HFFc6 (cell line): ENCODE measurements at places on chromosomes 4 and X. TPM values are rescaled to one million over a fixed set of nuclear protein-coding genes. Genes with fewer than 3 reads are reported as not detected.

- no peak overlapping the region for H3K27ac ChIP-seq
- H3K4me3 ChIP-seq, result no peak overlapping the region
- H3K4me1 ChIP-seq, result no peaks in the 10 kb centered on the region
Measured at GRCh38 chr4:180341926-180342325, 1901.3 kb upstream of the TENM3 start.

The CLIC2 gene
- total RNA-seq, result 0.09 TPM in 1 of 3 replicates, not detected in the others

The PDE5A gene
- total RNA-seq, result 16.5 and 17.0 TPM in 2 replicates

DNA sequence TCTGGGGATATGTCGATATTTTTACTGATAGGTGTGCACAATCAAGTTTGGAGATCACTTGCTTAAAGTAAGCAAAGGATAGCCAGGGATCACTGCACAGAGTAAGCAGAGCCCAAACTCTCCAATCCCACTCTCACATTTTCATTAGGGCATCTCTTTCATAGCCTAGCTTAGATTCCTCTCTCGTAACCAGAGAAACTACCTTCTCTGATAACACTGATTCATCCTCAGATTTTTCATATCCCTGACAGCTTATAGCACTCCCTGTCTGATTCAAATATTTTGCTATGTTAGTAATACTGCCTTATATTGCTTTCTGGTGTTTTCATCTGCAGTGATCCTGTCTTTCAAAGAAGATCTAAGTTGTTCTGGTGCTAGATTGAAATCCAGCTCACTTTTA lies 123.7 kb downstream of the CBLL2 start:
- H3K4me3 ChIP-seq, result no peak overlapping the region
- H3K27me3 ChIP-seq, result no peaks in the 10 kb centered on the region
- peaks cover 20% of the 10 kb centered on the region for H3K36me3 ChIP-seq
- peak; percentile 29 for DNase-seq
- H3K4me1 ChIP-seq, result peaks cover 60% of the 10 kb centered on the region

- H3K27ac ChIP-seq, result no peak overlapping the region
- no peaks in the 10 kb centered on the region for H3K4me1 ChIP-seq
- no peaks in the 10 kb centered on the region; the same call in 1 of the 2 replicates for H3K27me3 ChIP-seq
- H3K4me3 ChIP-seq, result no peak overlapping the region
- no peaks in the 10 kb centered on the region for H3K36me3 ChIP-seq
Measured at GRCh38 chr4:110754716-110755115, 131.8 kb upstream of the PITX2 start.

- H3K4me3 ChIP-seq, result 0 out of 2 replicates have a peak overlapping the region, but pooled peaks have one; percentile 12
- peaks cover 8% of the 10 kb centered on the region for H3K4me1 ChIP-seq
- peaks cover 2% of the 10 kb centered on the region for H3K27me3 ChIP-seq
- H3K27ac ChIP-seq, result peak overlapping the region; percentile 34
- no peak for DNase-seq
Measured at GRCh38 chr4:2266181-2266580, 4.3 kb upstream of the MXD4 start.

The ZFYVE28 gene
- total RNA-seq, result 1.8 and 5.5 TPM in 2 replicates

The SULT1E1 gene
- not detected in 3 replicates for total RNA-seq

DNA sequence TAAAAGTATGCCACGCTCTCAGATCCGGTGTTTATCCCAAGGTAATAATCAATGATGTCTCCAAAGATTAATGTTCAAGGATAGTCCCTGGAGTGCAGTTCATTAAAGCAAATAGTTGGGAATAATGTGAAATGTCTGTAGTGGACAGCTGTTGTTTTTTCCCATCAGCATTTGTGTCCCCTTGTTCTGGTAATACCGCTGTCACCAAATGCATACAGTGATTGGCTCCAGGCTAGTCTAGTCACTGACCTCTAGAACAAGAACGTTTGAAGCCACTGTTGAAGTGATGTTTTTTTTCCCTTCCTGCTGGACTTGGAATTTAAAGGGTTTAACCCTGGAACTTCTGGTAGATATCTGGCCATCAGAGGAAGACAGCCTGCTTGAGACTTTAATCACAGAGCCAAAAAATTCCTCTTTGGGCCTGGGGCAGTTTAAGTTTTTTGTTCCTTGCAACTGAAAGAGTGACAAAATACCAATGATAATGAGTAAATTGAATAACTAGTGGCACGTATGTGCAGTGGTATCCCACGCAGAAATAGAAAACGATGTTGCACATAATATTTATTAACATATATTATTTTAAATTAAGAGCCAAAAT lies 30.6 kb downstream of the HSD17B11 start:
- peaks cover 1% of the 10 kb centered on the region for H3K36me3 ChIP-seq
- no peaks in the 10 kb centered on the region for H3K27me3 ChIP-seq
- H3K4me1 ChIP-seq, result no peaks in the 10 kb centered on the region
- no peak overlapping the region for H3K27ac ChIP-seq
- H3K4me3 ChIP-seq, result no peak overlapping the region
- no peak for DNase-seq

The SOWAHB gene
- 0.11 TPM in 1 of 2 replicates, not detected in the other for total RNA-seq

GRCh38 chr4:109801099-109801789 lies 555 bp downstream of the CFI start:
- H3K4me1 ChIP-seq, result peaks cover 10% of the 10 kb centered on the region
- no peak for DNase-seq
- no peaks in the 10 kb centered on the region for H3K36me3 ChIP-seq
- H3K27ac ChIP-seq, result no peak overlapping the region
- H3K4me3 ChIP-seq, result no peak overlapping the region
- 0 out of 2 replicates have a peak, but pooled peaks cover 4% of the 10 kb centered on the region for H3K27me3 ChIP-seq

The NALF2 gene
- total RNA-seq, result not detected in 3 replicates

The ENPEP gene
- total RNA-seq, result not detected in 3 replicates

GRCh38 chr4:104044369-104044768 lies 324.6 kb upstream of the TACR3 start:
- H3K27me3 ChIP-seq, result no peaks in the 10 kb centered on the region
- no peaks in the 10 kb centered on the region for H3K36me3 ChIP-seq
- H3K4me1 ChIP-seq, result no peaks in the 10 kb centered on the region
- DNase-seq, result no peak
- no peak overlapping the region for H3K4me3 ChIP-seq
- H3K27ac ChIP-seq, result no peak overlapping the region

DNA sequence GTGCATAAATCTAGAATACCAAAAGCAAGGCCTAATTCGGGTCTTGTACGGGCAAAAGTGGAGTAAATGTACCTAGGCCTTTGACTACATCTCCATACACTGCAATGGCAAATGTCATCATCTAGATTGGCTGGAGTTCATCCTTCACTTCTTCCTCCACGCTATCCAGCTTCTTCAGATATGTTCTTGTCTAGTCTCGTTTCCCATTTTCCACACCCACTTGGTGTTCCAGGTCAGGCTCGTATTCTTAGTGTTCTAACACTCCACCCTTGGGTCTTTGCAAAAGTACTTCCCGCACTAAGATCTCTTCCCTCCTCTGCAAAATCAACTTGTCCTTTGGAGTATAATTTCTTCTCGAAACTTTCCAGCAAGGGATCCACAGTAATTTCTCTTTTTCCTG lies 1.4 kb downstream of the COQ2 start:
- peak overlapping the region; percentile 91; the same call in 1 of the 2 replicates for H3K27ac ChIP-seq
- peaks cover 6% of the 10 kb centered on the region; the same call in 1 of the 2 replicates for H3K36me3 ChIP-seq
- H3K4me3 ChIP-seq, result peak overlapping the region; percentile 90
- no peaks in the 10 kb centered on the region; the same call in 1 of the 2 replicates for H3K27me3 ChIP-seq

- H3K4me1 ChIP-seq, result no peaks in the 10 kb centered on the region
- H3K27me3 ChIP-seq, result no peaks in the 10 kb centered on the region; the same call in 1 of the 2 replicates
- no peak overlapping the region for H3K27ac ChIP-seq
- DNase-seq, result no peak
Measured at GRCh38 chr4:178553201-178553600, 1111.0 kb upstream of the AGA start.

The MAGED4 gene
- total RNA-seq, result 35.9 and 54.8 TPM in 2 replicates

The SRPX2 gene
- 21.3 to 28.8 TPM (median 22.6 TPM) in 3 replicates for total RNA-seq

GRCh38 chr4:41174444-41174843 lies 39.9 kb downstream of the APBB2 start:
- H3K4me1 ChIP-seq, result peaks cover 54% of the 10 kb centered on the region
- no peak overlapping the region for H3K27ac ChIP-seq
- DNase-seq, result no peak
- H3K36me3 ChIP-seq, result peaks cover 9% of the 10 kb centered on the region

The GPR34 gene
- total RNA-seq, result not detected in 2 replicates

- H3K27ac ChIP-seq, result peak overlapping the region; percentile 98
- no peaks in the 10 kb centered on the region; the same call in 1 of the 2 replicates for H3K36me3 ChIP-seq
- peaks cover 41% of the 10 kb centered on the region for H3K4me1 ChIP-seq
Measured at GRCh38 chrX:13487731-13488505, 81.5 kb upstream of the EGFL6 start.

DNA sequence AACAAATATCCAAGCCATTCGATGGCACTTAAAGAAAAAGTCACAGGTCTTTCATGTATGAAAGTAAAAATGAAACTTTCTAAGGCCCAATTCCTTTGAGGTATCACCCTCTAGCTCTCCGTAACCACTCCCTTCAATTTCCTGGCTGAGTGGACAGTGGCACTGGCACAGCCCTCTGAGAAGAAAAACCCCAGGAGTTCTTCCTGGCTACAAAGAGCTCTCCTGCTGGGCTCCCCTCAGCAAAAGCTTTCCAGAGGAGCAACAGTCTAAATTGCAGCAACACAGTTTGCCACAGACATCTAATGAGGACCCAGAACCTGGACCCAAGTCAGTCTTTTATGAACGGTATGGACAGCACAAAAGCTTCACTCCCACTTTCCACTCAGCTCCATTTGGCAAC lies 71.8 kb downstream of the FUNDC1 start:
- DNase-seq, result no peak
- no peak overlapping the region for H3K4me3 ChIP-seq
- H3K27ac ChIP-seq, result no peak overlapping the region
- H3K27me3 ChIP-seq, result peaks cover 3% of the 10 kb centered on the region; the same call in 1 of the 2 replicates

The CCDC110 gene
- total RNA-seq, result not detected in 3 replicates

DNA sequence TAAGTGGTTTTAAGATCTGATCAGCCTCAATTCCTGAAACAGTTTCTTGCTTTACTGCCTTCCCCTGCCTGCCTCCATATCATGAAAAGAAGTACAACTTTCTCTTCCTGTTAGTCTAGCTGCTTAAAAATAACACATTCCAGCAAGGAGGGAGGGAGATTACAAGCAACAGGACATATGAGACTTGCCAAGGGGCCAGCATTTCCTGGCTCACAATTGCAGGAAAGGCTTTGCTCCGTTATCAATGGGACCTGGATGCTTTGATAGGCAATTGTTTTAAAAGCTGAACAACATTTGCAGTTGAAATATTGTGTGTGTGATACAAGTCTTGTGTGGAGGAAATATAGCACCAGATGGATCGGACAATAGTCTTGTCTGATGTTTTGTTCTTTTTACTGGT lies 425.0 kb downstream of the FAT4 start:
- no peak for DNase-seq
- peaks cover 45% of the 10 kb centered on the region for H3K4me1 ChIP-seq
- H3K27ac ChIP-seq, result peak overlapping the region; percentile 46
- H3K27me3 ChIP-seq, result no peaks in the 10 kb centered on the region
- peaks cover 10% of the 10 kb centered on the region for H3K36me3 ChIP-seq

DNA sequence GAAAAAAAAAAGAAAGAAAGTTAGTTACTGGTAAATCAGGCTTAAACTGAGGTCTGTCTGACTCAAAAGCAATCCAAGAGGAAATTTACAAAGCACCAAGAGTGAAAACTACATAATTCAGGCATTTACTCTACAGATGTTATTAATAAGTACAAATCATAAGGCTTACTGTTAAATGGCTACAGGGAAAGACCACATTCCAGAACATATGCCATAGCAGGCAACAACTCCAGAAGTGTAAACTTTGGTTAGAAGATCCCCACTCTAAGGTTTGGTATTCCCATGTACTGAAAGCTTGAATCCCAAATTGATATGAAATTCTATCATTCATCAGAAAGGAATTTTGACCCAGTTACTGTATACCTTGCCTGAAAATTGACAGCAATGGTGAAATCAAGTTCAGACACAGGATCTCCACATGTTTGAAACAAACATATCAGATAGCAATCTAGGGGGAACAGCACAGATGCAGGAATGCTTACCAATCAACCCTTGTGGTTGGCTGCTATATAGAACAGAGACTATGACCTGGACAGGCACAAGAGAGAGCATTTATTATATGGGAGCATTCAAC lies 6.6 kb downstream of the USP26 start:
- H3K4me1 ChIP-seq, result no peaks in the 10 kb centered on the region
- no peak overlapping the region for H3K4me3 ChIP-seq
- H3K27ac ChIP-seq, result no peak overlapping the region
- H3K36me3 ChIP-seq, result no peaks in the 10 kb centered on the region

DNA sequence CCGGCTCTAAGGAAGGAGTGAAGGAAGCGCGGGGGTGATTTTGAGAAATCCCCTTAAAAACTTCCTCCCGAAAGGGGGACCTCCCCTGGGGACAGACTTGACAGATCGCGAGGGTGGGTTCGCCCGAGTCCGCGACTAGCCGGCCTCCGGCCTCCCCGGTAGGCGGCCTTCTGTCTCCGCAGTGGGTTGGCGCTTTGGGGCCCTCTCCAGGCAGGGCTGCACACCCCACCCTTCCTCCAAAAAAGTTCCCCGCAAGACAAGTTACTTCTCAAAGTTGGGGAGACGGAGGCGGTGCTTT lies 24.8 kb downstream of the HOPX start:
- DNase-seq, result no peak
- peaks cover 63% of the 10 kb centered on the region for H3K27me3 ChIP-seq
- no peaks in the 10 kb centered on the region for H3K36me3 ChIP-seq
- no peaks in the 10 kb centered on the region for H3K4me1 ChIP-seq

The SH3TC1 gene
- 0.18 to 1.4 TPM (median 0.79 TPM) in 3 replicates for total RNA-seq

- H3K27me3 ChIP-seq, result no peaks in the 10 kb centered on the region; the same call in 1 of the 2 replicates
- H3K27ac ChIP-seq, result no peak overlapping the region
- H3K4me1 ChIP-seq, result peaks cover 20% of the 10 kb centered on the region
Measured at GRCh38 chrX:14697451-14697850, 168.1 kb downstream of the GLRA2 start.

The USP26 gene
- not detected in 3 replicates for total RNA-seq

DNA sequence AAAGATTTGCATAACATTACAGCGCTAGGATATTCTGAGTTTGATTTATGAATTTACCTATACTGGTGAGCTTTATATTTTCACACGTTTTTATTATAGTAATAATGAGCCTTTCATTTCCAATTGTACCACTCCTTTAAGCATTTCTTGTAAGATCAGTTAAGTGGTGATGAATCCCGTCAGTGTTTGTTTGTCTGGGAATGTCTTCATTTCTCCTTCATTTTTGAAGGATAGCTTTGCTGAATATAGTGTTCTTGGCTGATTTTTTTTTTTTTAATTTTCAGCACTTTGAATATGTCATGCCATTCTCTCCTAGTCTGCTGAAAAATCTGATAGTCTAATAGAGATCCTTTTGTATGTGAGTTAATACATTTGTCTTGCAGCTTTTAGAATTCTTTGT lies 70.1 kb downstream of the IL15 start:
- H3K4me1 ChIP-seq, result peaks cover 23% of the 10 kb centered on the region; the same call in 1 of the 2 replicates
- no peak overlapping the region for H3K4me3 ChIP-seq
- peaks cover 15% of the 10 kb centered on the region for H3K36me3 ChIP-seq
- no peak for DNase-seq
- no peaks in the 10 kb centered on the region for H3K27me3 ChIP-seq

The TSPYL2 gene
- total RNA-seq, result 21.8 to 26.4 TPM (median 22.6 TPM) in 3 replicates

- no peak for DNase-seq
- H3K27me3 ChIP-seq, result no peaks in the 10 kb centered on the region; the same call in 1 of the 2 replicates
- peaks cover 8% of the 10 kb centered on the region for H3K4me1 ChIP-seq
Measured at GRCh38 chrX:13087322-13088155, 43.1 kb upstream of the FAM9C start.

- no peaks in the 10 kb centered on the region for H3K36me3 ChIP-seq
- H3K27me3 ChIP-seq, result no peaks in the 10 kb centered on the region
- H3K4me3 ChIP-seq, result peak overlapping the region; percentile 81
- DNase-seq, result peak; percentile 91
Measured at GRCh38 chr4:137510557-137511265, 21.6 kb downstream of the PCDH18 start.

The SSX1 gene
- total RNA-seq, result not detected in 3 replicates
